Activated CD4-positive, alpha-beta T cell treated with anti-CD3 and anti-CD28 coated beads, Interleukin-2, amount 50 U/mL, for 24 hours (primary cell): ENCODE measurements at places on chromosomes 7 and 10.
A peak's percentile ranks its signal among the peaks of the same experiment; 100 is the strongest.

DNA sequence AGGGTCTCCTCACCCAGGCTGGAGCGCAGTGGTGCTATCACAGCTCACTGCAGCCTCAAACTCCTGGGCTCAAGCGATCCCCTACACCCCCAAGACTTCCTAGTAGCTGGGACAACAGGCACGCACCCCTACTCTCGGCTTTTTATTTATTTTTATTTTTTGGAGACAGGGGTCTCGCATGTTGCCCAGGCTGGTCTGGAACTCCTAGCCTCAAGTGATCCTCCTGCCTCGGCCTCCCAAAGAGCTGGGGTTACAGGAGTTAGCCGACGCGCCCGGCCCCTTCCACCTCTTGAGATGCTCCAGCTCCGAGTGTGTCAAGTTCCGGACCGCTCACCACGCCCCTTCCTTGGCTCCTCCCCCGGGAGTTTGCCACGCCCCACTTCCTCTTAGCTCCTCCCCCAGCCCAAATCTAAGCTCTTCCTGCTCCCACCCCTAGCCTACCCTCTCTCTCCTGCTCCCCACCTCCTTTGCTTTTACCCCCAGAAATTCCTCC, 6.3 kb downstream of the NAT16 start:
- no peak for DNase-seq

GRCh38 chr10:86673216-86673826, 5.0 kb downstream of the LDB3 start:
- DNase-seq, result no peak

DNA sequence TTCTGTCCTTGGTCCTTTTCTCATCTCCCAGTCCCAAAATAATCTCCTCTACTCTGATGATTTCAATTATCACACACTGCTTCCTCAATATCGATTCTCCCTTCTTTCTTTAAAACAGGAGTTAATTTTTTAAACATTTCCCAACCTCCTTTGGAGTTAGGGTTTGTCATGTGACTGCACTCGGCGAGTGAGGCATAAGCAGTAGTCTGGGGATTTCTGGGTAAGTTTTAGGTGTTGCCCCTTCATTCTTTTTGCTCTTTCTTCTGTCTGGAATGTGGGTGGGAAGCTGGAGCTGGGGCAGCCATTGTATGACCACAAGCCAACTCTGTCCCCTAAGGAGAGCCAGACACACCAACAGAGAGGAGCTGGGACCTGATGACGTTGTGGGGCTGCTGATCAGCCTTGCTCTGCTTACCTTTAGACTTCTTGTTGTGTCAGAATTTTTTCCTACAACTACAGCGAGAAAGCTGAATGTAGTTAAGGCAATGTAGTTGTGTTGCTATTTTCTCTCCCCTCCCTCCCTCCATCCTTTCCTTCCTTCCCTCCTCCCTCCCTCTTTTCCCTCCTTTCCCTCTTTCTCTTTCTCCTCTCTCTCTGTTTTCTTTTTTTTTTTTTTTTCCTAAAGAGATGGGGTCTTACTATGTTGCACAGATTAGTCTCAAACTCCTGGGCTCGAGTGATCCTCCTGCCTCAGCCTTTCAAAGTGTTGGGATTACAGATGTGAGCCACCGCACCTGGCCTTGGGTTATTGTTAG, 6.5 kb upstream of the TSPAN14 start:
- DNase-seq, result no peak

DNA sequence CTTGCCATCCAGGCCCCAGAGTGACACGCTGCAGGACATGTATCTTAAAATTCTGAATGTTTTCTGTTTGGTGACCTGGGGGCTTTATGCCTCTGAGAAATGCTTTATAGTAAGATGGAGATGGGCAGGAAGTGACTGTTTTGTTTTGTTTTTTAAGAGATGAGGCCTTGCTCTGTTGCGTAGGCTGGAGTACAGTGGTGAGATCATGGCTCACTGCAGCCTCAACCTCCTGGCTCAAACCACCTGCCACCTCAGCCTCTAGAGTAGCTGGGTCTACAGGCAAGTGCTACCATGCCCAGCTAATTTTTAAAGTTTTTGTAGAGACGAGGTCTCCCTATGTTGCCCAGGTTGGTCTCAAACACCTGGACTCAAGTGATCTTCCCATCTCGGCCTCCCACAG, 20.6 kb downstream of the ZNF777 start:
- DNase-seq, result no peak

DNA sequence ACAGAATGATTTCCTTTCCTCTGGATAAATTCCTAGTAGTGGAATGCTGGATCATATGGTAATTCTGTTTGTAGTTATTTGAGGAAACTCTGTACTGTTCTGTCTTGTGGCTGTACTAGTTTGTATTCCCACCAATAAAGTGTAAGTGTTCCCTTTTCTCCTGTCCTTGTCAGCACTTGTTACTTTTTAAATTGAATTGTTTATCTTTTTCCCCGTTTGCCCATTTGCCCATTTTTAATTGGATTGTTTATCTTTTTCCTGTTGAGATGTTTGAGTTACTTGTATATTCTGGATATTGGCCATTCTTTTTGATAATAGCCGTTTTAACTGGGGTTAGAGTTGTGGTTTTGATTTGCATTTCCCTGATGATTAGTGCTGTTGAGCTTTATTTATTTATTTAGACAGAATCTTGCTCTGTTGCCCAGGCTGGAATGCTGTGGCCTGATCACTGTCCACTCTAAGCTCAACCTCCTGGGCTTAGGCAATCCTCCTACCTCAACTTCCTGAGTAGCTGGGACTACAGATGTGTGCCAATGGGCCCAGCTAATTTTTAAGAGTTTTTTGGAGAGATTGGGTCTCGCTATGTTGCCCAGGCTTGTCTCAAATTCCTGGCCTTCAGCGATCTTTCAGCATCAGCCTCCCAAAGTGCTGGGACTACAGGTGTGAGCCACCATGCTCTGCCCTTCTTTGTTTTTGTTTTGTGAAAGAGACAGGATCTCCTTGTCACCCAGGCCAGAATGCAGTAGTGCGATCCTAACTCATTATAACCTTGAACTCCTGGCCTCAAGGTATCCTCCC, 23.0 kb downstream of the BMPR1A start:
- DNase-seq, result no peak

DNA sequence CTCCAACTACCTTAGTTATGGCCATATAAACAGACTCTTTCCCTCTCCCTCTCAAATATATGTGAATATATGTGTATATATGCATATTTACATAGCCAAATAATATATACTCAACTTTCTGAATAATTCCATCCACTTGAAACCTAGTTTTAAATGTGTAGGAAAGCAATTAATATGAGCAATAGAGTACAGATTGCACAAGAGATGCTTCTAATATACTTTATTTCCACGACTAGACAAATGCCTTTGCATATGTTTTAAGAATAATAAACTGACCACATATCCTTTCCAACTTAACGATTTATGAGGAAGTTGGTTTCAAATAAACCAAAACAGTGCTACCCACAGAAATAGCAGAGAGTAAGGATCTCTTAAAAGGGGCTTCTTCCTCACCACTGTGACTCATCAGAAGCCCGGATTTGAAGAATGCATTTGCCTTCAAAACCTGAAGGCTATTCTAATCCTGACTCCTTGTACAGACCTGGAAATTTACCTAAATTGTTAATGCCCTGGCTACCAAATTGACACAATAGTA, 266.3 kb downstream of the AHR start:
- DNase-seq, result no peak

DNA sequence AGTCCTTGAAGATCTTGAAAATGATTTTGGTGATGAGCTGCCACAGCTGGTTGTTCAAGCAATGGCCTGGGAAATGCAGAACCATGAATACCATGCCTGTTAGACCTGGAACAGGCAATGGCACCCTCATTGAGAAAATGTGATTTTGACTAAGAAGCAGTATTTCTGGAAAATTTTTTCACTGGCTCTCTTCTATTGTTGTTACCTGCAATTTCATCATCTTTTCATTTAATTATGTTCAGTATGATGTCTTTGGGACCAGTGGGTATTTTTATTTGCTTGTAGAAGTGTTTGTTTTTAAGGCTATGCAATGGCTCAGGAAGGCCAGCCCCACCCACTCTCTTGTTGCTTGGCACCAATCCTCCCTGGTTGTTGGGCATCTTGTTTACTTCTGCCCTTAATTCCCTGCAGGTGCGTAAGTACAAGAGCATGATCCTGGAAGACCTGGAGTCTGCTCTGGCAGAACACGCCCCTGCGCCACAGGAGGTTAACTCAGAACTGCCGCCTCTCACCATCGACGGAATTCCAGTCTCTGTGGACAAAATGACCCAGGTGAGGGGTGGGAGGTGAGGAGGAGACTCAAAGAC, 78.6 kb downstream of the NRF1 start:
- no peak for DNase-seq

- DNase-seq, result no peak
Measured at GRCh38 chr7:95517870-95518269, 32.1 kb downstream of the ASB4 start.

GRCh38 chr10:30743586-30743985, 114.0 kb upstream of the LYZL2 start:
- DNase-seq, result no peak

DNA sequence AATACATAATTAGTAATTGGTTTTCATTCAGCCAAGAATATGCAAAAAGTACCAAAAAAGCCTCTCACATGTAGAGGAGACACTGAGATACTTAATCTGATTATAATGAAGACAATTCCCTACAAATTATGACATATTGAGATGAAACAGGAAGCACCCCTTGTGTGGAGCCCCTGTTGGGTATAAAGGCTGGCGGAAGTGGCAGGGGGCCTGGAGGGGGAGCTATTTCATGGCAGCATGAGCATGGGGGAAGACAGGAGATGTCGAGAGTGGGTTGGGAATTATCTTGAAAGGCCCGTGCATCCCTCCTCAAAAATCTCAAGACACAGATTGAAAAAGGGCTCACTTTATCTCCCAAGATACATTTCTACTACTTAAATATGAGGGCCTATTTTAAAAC, 96.9 kb downstream of the PIP4K2A start:
- no peak for DNase-seq

DNA sequence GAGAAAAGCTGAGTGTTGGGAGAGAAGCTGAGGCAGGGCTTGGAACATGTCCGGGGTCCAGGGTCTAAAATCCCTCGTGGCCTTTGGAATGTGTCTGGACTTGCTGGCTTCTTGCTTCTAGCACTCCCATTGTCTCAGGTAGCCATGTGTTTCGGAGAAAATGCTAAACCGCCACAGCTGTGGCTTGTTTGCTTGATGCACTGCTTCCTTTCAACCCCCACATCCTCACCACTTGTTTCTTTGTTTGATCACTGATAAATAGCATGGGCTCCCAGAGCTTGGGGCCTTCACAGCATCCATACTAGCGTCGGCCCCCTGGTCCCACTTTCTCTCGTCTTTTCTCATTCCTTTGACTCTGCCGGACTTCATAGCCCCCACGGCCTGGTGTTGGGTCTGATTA, 102.7 kb downstream of the ANKRD26 start:
- no peak for DNase-seq

GRCh38 chr10:48332871-48333216, 26.4 kb downstream of the MAPK8 start:
- DNase-seq, result no peak

- no peak for DNase-seq
Measured at GRCh38 chr10:91774571-91774970, 23.7 kb upstream of the TNKS2 start.

GRCh38 chr7:123598657-123599056, 3.0 kb upstream of the ASB15 start:
- DNase-seq, result no peak

GRCh38 chr10:125048094-125048864, 106.4 kb downstream of the ZRANB1 start:
- DNase-seq, result peak; percentile 23

- DNase-seq, result no peak
Measured at GRCh38 chr10:123614888-123615287, 51.3 kb upstream of the GPR26 start.

GRCh38 chr7:130095812-130096211, 25.5 kb downstream of the KLHDC10 start:
- no peak for DNase-seq

DNA sequence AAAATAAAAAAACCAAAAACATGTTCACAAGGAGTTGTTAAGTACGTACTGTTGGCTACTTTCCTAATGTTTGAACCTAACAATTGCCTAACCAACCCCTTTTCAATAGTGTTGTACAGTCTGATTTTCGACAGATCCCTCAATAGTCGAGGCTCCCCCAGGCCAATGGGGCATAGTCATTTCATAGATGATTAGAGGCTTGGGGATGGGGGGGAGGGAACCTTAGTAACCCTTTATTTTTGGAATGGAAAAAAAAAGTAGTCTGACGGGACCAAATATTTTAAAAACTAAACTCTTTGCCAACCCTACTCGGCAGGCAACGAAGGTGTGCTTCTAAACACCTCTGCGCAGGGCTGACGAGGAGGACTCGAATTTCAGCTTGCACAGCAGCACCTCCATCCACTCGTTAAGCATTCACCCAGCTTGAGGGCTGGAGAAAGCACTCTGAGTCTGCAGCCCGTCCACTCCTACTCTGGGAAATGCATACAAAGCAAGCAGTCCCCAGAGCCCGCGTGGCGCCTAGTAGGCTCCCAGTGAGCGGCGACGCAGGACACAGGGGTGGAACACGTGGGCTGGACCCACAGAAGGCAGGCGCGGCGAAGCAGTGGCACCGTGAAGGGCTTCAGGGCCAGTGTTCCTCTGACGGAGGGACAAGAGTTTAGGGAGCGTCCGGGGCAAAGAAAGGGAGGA, 899 bp downstream of the PUS7 start:
- peak; percentile 42 for DNase-seq

- DNase-seq, result no peak
Measured at GRCh38 chr10:127195041-127195506, 1.3 kb downstream of the INSYN2A start.

DNA sequence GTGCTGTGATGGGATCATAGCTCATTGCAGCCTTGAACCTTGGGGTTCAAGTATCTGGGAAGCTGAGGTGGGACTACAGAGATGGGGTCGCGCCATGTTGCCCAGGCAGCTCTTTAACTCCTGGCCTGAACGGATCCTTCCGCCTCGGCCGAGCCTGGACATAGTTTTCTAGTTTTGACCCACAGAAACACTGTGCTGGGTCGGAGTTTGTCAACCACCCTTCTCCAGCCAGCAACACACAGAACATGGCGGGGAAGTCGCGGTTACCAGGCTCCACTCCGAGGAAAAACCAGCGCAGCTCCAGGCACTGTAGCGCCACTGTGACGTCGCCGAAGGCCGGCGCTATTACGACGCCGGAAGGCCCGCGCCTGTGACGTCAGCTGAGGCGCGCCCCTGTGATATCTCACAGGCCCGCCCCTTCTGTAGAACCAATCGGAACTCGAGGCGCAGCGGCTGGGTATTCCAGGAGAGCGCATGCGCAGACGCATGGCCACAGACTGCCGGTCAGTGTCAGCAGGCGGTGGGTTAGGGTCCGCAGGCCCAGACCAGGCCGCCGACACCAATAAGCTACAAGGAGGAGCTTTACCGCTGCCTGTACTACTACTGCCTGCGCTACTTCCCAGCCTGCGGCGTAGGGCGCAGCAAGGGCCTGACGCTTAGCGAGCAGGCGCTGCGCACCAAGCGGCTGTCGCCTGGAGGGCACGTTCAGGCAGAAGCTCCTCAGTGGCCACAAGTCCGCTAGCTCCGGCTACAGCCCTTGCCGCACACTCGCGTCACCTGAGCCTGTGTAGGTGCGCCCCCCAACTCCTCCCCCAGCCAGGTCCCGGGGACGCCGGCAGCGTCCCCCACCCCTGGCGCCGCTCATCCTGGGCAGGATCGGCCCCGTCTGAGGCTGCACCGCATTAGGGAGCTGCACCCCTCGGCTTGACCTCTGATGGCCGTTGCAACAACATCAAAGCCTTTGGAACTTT, 135.2 kb upstream of the KCTD7 start:
- DNase-seq, result peak; percentile 96

GRCh38 chr7:148192491-148192890, 398.1 kb upstream of the C7orf33 start:
- no peak for DNase-seq

- no peak for DNase-seq
Measured at GRCh38 chr7:117134889-117135552, 181.7 kb downstream of the ST7 start.

- DNase-seq, result no peak
Measured at GRCh38 chr10:65950075-65950474, 975.8 kb upstream of the LRRTM3 start.
